ELF-1 (cell line): ENCODE measurements at places on chromosomes 13 and 19.

- DNase-seq = no peak
Measured at GRCh38 chr13:51222037-51222685, at the start of gene FAM124A. TSS of gene FAM124A (plus strand) at chr13:51222398. CDS start at chr13:51222502, 104 bp downstream.

DNA sequence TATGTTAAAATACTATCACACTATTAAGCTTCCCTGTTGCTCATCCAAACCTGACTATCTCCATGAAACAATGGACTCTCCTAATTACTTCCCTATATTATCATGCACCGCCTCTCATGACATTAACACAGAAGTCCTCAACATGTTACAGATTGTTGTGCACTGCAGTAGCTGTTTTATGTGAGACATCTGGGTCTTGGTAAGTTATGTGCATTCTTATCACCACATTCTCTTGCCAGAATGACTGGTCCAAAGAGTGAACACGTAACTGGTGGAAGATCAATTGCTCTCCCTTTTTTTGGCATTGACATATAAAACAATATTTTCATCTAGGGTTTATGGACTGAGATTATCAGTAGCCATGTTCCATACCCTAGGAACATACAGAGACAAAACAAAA, 59.4 kb downstream of the POSTN start:
- DNase-seq = no peak

DNA sequence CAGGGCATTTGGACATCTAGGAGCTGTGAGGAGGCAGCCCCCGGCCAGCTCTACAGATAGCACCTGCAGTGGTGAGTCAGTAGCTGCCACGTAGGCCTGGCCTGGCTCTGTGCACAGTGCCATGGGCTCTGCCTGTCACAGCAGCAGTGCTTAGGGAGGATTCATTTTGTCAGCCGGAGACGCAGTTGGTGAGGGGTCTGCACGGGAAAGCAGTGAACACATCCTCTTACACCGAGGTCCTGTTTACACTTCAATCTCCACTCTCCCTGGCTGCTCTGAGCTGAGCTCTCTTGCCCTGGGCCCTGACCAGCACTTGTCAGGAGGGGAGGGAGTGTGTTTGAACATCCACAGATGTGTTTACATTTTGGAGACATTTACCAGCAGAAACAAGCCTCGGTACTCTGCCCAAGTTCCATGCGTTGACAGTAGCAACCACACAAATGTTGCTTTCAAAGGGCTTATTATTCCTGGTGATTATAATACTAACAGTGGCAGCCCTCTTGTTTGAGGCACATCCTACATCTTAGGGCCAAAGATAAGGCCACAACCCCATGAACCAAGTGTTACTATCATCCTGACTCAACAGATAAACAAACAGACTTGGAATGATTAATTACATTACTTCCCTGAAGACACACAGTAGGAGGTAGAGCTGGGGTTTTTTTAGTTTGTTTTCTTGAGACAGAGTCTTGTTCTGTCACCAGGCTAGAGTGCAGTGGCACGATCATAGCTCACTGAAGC, 148.9 kb downstream of the USP12 start:
- peak; percentile 82 for DNase-seq

DNA sequence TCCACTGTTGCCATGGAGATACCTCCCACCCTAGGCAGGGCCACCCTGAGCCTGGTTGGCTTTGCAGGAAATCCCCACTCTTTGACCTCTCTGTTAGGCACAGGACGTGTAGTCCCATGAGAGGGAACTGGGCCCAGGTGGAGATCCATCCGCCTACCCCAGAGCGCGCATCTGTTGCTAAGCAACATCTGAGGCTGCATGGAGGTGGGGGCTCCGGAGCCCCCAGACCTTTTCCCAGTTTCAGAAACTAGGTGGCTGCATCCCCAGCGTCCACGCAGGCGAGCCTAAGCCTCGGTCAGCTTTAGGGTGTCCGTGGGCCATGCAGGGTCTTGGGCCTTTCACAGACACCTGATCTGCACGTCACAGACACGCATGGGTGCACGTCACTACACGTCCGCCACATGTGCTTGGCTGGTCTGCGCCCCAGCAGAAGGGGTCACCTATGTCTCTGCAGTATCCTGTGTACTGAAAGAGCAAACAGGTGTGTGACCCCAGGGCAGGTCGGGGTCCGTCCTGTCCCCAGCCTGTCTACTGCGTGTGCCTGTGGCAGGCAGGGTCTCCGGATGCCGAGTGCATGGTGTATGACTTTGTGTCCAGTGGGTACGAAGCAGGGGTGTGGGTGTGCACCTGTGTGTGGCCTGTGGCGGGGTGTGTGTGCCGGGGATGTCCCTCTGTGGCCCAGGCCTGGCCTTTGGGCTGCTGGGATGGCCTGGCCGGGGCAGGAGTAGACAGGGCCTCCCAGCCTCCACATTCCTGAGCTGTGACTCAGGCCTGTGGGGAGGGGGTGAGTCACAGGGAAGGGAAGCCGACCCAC, 4.1 kb upstream of the CIRBP start:
- DNase-seq = peak; percentile 93

- DNase-seq = no peak
Measured at GRCh38 chr19:35332817-35333216, 3.8 kb downstream of the CD22 start.

- peak; percentile 78 for DNase-seq
Measured at GRCh38 chr19:48842789-48843162, 6.5 kb upstream of the HSD17B14 start.

DNA sequence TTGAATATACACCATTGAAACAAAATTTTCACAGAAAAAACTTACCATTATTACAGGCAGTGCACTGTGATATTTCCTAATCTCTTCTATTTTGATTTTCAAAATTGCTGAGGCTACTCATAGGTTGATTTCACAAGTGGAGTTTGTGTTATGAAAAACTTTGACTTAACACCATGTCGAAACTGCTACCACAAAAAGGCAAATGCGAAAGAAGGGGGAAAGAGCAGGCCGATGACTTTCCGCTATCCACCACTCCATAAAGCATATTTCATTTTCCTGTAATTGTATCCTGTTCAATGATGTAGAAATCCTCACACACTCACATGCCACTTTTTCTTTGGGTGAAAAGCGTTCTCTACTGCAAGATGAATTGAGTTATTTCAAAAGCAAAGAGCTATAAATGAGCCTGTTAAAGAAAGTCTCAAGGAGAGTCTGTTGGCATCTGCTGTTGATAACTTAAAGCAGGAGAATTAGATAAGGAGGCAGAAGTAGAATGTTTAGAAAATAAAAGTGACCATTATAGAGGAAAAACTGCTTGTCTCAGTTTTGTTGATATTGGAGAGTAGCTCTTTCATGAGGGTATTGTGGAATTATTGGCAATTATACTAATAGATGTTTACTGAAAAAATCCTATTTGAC, 18.8 kb downstream of the KL start:
- no peak for DNase-seq

DNA sequence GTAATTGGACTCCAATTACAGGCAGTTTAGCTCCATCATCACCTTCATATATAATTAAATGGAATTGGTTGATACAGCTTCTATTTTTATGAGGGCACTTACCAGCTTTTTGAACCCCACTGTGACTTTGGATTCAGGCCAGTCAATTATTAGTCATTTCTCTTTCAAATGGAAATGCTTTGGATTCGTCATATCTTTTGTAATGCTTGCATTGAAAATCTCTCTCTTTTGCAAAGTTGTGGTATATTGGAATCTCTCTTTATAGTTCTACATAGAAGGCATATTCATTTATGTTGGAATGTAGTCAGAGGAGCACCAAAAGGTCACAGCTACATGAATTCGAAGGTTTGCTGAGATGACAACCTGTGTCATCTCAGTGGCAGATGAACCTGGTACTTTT, 1074.3 kb upstream of the SLC10A2 start:
- no peak for DNase-seq

DNA sequence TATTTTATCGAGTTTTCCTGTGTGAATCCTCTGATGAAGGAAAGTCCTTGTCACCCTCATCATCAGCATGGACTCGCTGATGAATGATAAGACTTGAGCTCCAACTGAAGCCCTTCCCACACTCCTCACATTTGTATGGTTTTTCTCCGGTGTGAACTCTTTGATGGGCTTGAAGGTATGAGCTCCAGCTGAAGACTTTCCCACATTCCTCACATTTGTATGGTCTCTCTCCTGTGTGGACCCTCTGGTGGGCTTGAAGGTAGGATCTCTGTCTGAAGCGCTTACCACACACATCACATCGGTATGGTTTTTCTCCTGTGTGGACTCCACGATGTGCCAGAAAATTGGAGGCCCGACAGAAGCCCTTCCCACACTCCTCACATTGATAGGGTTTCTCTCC, 21.7 kb downstream of the ZNF45 start:
- DNase-seq = peak; percentile 6

DNA sequence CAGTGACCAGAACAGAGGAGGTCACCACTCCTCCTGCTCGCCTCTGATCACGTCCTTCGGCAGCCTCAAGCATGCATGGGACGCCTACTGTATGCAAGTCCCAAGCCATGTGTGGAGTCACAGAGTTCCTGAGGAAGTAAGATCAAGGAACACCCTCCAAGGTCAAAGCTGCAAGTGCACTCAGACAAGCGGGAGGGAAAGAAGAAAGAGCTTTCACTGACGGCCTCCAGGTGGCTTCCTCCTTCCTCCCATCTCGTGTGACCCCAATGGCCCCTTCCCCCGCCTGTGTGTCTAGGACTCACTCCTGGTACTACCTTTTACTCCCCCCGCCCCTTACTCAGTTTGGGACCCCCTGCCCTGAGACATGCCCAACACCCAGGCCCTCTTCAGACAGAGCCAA, 6.1 kb downstream of the HAUS8 start:
- DNase-seq = no peak

GRCh38 chr19:31385744-31386143, 36.5 kb upstream of the TSHZ3 start:
- DNase-seq = no peak

DNA sequence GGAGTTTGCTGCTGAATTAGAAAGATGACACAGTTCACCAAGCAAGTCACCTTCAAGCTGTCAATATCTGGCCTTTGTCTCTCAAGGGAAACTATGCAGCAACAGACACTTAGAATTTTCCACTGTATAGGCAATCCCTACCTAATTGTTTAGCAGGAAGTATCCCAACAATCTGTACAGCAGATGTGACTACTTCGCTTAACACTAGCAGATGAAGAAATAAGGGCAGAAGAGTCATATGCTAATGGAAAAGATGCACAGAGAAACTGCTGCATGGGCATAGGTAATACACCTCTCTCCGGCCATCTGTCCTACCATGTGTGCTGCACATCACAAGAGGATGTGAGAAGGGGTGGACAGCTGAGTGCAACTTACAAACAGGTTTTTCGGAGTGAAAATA, 851.2 kb downstream of the PCDH9 start:
- no peak for DNase-seq

- no peak for DNase-seq
Measured at GRCh38 chr13:44188257-44188656, 185.4 kb upstream of the SERP2 start.

- DNase-seq = no peak
Measured at GRCh38 chr19:5635427-5635826, 12.5 kb downstream of the SAFB start.

DNA sequence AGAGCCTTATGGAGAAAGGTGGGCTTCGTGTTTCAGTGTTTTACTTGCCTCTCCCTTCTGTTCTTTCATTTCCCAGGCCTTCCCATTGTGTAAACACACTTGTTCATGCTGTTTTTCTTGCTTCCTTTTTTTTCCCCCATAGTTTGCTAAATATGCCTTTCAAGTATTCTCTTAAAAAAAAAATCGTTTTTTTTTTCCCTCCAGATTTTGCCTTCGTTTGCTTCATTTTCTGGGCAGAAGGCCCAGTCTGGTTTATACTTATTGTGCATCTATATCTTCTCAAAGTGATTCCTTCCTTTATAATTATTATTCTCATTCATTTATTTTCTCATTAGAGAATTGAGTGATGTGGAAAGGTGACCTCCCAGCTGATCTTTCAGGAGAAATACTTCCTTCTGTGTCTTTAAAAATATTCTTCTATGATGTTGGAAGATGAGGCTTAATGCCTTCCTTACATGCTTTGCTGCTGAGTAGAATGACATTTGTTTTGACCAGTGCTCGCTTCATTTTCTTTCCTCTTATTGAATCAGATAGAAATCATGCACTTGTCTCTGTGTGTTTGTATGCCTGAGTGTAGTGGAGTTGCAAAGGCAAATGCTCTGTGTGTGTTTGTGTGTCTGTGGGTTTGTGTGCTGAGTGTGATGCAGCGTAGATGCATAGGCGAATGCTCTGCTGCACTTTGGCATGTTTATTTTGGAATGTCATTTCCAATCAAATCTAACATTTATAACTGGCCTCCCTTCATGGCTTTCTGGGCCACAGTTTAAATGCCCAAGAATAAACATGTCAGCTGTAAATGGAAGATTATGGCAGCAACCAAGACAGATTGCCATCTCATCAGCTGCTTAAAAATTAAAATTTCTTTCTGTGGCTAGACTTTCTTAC, 591.4 kb downstream of the FGF9 start:
- DNase-seq = no peak

DNA sequence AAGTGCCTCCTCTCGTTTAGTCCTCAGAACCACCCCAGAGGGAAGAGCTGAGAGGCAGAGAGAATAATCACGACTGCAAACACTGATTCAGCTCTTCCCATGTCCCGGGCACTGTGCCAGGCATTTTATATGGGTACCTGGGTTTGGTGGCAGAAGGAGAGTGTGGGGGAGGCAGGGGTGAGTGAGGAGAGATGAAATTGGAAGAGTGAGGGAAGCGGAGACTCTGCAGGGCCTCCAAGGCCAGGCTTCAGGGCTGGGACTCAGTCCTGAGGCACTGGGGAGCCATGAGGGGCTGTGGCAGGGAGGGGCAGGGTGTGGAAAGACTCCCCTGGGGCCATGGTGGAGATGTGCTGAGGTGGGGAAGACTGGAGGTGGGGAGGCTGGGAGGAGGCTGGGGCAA, 8.7 kb downstream of the SYNGR4 start:
- no peak for DNase-seq

- DNase-seq = peak; percentile 40
Measured at GRCh38 chr19:771332-771785, 20.4 kb downstream of the MISP start.

DNA sequence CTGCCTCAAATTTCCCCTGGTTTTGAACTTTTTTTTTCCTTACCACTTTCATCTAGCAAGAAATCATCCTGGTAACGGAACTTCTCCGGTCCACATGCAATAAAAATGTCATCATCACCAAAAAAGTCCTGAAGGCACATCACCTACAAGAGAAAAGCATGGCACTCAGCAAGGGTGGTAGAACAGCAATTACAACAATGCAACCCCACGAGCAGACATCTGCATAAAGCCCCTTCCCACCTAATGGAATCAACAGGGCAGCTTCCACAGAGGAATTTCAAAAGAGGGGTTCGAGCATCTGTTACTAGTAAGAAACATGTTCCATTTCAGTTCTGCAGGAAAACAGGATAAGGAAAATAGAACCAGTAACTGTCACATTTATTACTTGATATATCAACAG, 183.9 kb downstream of the DCLK1 start:
- peak; percentile 16 for DNase-seq

DNA sequence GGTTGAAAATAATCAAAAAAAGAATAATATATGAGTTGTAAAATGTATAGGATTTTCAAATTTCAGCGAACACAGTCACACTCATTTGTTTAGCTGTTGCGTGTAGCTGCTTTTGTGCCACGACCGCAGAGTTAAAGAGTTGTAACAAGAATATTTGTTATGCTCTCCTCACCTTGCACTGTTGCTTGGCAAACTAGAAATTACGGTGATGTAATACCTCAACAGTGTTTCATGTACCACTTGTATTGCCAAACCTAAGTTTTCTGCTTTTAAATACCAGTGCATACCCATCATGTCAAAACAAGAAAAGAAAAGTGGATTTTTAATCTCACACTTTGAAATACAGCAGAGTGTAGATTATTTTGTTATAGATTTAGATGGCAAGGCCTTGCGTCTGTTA, 201.1 kb downstream of the NBEA start:
- no peak for DNase-seq

- DNase-seq = no peak
Measured at GRCh38 chr19:42003506-42004294, 9.7 kb upstream of the ATP1A3 start.

GRCh38 chr19:11550265-11550664, 8.8 kb downstream of the ELOF1 start:
- DNase-seq = no peak
